ENCODE measurements at places on chromosomes 5 and 9.

- DNase-seq = no peak
Observed at GRCh38 chr5:170312301-170312595, 14.7 kb upstream of the LCP2 start.

DNA sequence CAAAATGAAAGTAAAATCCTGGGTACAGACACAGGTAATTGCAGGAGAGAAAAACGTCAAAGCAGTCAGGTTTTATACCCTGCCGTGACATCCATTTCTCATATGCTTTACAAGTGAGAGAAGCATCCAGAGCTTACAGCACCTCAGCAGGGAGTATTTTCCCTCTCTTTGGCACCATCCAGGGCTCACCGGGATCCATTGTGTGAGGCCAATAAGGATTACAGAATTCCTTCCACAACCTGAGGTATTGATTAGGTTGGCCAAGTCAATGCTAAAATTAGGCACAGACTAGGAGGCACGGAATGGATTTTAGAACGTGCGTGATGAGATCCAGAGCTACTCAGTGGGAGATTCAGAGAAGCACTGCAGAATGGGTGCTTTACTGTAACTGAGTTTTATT is 296.6 kb downstream of the FBXL7 start:
- no peak for DNase-seq

- no peak for DNase-seq
Observed at GRCh38 chr5:99187611-99188010, 258.8 kb upstream of the CHD1 start.

GRCh38 chr9:87603854-87604490 is 106.3 kb downstream of the DAPK1 start:
- no peak for DNase-seq

- DNase-seq = no peak
Observed at GRCh38 chr9:20729523-20729922, 45.5 kb downstream of the FOCAD start.
